ENCODE measurements at places on chromosomes 7 and 10.

- no peak for DNase-seq
Measured at GRCh38 chr10:92640107-92640506, 47.2 kb downstream of the KIF11 start.

GRCh38 chr7:111083413-111083812, 7.5 kb upstream of the LRRN3 start:
- DNase-seq, result no peak

DNA sequence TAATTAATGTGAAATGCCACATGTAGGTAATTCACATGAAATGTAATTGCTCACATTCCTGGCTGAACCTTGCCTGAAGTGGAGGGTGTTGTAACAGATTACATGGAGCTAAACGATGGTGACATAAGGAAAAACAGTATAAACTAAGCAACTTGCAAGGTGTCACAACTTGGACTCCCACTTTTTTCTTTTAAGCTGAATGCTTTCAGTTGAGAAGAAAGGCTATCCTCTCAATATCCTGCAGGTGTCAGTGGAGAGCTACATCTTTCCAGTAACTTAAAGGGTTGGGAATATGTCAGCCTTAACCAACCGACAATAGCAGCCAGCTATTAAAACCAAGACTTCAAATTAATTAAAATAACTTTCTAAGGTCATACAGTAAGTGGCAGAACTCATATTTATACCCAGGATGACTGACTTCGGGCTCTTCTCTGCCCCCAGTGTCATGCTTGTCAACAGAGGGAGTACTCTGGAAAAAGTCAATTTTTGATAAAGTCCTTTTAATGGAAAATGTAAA, 33.7 kb downstream of the NRBF2 start:
- DNase-seq, result peak; percentile 59

DNA sequence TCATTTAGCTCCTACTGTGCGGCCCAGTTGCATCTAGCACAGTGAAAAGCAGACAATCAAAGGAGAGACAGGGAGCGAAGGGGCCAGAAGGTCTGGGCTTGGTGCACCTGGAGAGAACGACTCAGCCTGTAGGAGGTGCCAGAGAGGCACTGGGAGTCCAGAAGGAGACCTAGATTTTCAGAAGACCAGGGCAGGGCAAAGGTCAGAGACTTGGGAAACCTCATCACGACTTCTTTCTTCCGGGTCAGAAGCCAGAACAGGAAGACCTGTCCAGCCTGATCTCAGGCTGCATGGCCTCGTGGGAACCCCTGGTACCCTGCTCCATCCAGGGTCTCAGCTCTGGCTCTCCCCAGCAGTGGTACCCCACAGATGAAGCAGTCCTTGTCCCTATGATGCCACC, 5.2 kb downstream of the AGAP3 start:
- DNase-seq, result no peak

DNA sequence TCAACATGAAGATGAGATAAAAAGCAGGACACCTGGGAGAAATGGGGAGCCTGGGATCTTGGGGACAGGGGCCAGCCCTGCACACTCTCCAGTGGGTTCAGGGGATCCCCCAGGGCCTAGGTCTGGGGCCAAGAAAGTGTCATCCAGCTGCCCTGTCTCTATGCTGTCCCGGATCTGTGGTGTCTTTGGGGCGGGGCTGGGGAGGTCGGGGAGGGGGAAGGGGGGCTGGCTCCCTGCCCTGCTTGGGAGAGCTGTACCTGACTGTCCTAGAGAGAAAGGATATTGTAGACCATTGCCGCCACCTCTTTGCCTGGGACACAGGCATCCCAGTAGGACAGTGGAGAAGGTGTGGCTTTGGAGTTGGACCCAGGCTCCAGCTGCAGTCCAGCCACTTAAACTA, 7.0 kb upstream of the SPACDR start:
- no peak for DNase-seq

DNA sequence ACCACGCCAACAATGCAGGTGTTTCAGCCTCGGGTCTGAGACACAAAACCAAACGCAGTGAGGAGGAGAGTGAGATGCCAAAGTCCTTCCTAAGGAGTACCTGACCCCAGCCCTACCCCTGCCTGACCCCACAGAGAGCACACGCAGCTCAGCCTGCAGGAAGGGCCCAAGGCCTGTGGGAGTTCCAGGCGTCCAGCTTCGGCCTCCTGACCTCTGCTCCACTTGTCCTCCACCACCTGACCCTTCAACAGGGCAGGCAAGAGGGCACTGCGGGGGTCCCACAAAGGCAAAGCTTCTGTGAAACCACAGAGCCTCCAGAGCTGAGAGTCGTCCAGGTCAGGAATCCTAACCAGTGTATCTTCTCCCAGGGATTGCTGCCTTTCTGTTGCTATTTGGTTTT, 122.0 kb upstream of the PPP2R2D start:
- DNase-seq, result no peak

GRCh38 chr10:132237871-132238270, 51.1 kb downstream of the DPYSL4 start:
- no peak for DNase-seq

GRCh38 chr7:129522088-129522970, 20.0 kb downstream of the SMKR1 start:
- DNase-seq, result no peak

- DNase-seq, result no peak
Measured at GRCh38 chr10:77560052-77560451, 77.6 kb downstream of the KCNMA1 start.

DNA sequence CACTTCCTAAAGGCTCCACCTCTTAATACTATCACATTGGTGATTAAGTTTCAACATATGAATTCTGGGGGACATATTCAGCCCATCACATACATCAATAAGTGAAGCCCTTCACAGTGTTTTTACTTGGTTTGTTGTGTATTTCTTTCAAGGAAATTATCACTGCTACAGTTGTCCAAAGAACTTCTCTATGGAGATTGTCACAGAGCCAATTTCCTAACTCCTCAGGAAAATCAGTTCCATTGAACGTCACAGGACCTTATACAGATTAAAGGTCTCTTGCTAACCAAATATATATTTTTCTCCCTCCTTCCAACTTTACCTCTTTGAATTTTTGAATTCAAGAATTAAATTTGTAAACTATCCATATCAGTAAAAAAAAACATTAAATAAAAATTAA, 114.3 kb downstream of the LRRN3 start:
- DNase-seq, result no peak

DNA sequence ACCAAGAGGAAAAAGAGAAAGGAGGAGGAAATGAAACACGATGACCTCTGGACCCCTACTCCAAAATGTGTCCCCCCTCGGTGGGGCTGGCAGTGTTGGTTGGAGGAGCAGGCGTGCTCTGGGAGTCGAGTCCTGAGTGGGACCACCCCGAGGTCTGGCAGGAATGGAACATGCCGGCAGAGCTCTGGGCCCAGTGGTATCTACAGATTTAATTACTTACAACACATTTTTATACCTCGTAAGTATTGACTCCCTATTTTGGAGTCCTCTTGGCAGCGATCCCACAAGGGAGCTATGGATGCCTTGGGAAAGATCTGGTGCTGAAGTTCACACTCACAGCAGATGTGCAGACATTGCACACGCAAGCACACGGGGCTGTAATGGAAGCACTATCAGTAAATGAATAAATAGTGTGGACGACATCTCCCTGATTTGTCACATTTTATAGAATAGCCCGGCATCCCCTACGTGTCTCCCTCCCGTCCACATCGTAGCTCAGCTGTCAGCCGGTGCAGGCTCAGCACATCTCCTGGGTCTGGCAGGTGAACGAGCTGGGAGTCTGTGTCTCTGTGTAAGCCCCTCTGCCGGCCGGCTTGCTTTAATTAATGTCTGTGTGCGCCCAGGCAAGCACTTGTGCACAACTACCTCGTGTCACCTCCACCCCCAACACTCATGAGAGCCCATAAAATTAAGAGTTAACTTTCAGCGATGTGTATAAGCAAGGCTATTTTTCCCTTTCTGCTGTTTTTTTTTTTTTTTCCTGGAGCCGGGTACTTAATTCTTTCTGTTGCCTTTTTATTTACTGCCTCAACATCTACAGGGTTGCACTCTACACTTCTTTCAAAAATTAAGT, 603.2 kb downstream of the LRMDA start:
- DNase-seq, result no peak

DNA sequence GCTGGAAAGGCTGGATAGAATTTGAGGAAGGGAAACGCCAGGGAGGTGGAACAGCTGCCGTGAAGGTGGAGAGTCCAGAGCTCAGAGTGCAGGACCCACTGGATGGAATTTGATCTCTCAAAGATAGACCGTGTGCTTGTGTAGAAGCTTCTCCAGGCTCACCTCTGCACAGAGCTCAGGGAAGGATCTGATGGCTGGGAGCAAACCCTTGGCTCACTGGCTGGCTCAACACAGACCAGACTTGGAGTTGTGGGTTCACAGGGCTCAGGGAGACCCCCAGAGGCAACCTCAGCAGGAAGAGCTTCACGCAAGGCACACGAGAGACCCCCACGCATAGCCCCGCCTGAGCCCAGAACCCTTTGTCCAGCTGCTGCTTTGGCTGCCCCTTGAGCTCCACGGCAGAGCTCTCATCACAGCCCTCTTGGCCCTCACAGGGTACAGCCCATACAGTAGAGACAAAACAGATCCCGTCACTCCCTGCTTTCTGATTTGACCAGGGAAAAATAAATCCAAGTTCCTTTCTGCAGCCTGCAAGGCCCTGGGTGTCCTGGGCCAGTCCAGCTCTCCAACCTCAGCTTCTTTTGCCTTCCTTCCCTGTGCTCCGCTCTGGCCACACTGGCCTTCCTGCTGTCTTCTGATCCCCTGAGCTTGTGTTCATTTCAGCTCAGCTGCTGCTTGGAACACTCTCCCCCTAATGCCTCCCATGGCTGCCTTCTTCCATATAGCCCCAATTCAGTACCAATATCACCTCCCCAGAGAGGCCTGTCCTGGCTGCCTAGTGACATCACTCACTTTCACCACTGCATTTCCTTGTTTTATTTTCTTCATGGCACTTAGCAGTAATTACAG, 26.3 kb downstream of the GHRHR start:
- DNase-seq, result no peak

DNA sequence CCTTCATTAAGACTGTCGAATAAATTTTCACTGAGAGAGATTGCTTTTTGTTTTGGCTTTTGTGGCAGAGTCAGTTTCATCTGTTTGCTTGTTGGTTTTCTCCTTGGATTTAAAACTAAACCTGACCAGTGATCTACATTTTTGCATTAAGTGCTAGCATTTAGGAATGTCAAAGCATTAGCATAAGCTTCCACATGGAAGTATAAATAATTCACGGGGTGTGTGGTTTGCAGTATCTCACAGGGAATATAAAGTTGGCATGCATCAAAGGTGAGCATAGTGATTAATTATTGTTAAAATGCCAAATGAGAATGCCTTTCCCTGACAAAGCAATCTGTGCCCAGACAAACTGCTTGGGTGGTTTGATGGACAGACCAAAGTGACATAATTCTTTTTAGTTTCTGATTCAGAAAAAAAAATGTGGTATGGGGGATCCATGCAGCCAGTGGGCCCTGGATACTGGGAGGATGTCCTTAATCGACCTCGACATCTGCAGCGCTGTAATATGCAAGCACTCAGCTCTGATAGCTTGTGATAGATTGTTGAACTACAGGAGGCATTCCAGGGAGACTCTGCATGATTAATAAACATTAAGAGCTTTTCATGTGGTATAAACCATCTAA, 339.3 kb upstream of the POM121L12 start:
- no peak for DNase-seq

GRCh38 chr7:98816241-98816640, 53.6 kb downstream of the TMEM130 start:
- DNase-seq, result no peak

GRCh38 chr10:36351159-36351558, 709.1 kb upstream of the FZD8 start:
- DNase-seq, result no peak

GRCh38 chr7:127330070-127330469, 62.4 kb downstream of the ZNF800 start:
- no peak for DNase-seq

GRCh38 chr7:148245381-148245780, 345.2 kb upstream of the C7orf33 start:
- DNase-seq, result no peak

- DNase-seq, result no peak
Measured at GRCh38 chr10:36671607-36672006, 453.8 kb upstream of the ANKRD30A start.

DNA sequence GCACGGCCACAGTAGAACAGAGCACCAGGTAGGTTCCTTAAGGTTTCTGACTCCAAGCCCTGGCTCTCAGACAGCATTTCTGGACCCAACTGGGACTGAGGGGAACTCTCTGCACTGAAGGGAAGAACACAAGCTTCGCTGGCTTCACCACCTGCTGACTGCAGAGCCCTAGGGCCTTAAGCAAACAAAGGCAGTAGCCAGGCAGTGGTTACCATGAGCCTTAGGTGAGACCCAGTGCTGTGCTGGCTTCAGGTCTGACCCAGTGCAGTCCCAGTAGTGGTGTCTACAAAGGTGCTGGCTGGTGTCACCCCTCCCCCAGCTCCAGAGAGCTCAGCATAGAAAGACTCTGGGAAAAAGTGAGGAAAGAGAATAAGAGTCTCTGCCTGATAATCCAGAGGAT, 59.5 kb downstream of the SIRT1 start:
- DNase-seq, result no peak

- DNase-seq, result no peak
Measured at GRCh38 chr7:134686786-134687185, 40.1 kb downstream of the BPGM start.

All from SW 1271 (cell line).